ENCODE measurements at places on chromosomes 5 and 9.
A peak's percentile ranks its signal among the peaks of the same experiment; 100 is the strongest.

DNA sequence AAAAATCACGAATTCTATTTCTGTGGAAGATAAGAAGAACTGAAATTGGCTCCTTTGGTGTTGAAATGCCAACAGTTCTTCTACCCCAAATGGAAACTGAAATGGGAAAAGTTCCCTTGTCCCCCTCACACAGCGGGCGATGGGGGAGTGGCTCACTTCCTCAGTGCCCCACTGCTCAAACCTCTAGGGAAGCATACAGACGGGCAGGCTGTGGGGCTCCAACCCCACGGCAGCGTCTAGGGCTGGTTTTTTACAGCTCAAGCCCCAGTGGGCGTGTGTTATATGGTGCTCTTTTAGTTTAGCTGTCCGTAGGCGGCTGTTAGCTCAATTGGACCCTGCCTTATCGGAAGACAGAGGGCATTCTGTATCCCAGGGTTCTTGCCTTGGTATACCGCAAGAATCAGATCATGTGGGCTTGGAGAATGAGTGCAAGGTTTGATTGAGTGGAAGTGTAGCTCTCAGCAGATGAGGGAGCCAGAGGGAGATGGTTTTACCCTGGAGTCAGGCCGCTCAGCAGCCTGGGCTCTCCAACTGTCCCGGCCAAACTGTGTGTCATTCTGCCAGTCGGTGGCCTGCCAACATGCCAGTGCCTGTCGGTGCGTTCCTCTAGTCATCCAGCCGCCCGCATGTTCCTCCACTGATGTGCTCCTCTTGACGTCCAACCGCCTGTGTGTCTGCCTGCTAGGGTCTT, 166.3 kb upstream of the ZNF608 start:
- DNase-seq = peak; percentile 26

DNA sequence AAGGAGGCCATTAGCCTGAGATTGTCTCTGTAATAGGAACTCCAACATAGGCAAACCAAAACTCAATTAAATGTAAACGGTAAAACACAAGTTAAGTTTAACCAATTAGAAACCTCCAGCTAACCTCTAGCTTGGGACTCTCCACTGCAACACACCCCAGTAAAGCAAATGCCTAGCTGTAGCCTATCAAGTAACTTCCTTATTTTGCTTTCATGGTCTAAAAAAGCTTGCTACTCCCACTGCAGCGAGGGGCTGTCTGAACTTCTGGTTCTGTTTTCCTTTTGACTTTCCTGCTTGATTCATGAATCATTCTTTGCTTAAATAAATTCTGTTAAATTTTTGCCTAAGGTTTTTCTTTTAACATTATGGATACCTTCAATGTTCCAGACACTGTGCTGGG, 24.4 kb upstream of the C5orf46 start:
- no peak for DNase-seq

- no peak for DNase-seq
These were observed 1271.3 kb downstream of the EFNA5 start for GRCh38 chr5:106399391-106399790.

GRCh38 chr5:159673538-159673937, 242.7 kb upstream of the ADRA1B start:
- DNase-seq = no peak

- no peak for DNase-seq
These were observed 414.0 kb downstream of the TLE4 start for GRCh38 chr9:79985772-79986171.

- DNase-seq = no peak
These were observed 64.7 kb downstream of the FGF1 start for GRCh38 chr5:142621227-142621626.

GRCh38 chr9:127965953-127966352, 14.8 kb downstream of the EEIG1 start:
- DNase-seq = no peak

- DNase-seq = no peak
These were observed 52.1 kb upstream of the NFIB start for GRCh38 chr9:14366076-14366475.

DNA sequence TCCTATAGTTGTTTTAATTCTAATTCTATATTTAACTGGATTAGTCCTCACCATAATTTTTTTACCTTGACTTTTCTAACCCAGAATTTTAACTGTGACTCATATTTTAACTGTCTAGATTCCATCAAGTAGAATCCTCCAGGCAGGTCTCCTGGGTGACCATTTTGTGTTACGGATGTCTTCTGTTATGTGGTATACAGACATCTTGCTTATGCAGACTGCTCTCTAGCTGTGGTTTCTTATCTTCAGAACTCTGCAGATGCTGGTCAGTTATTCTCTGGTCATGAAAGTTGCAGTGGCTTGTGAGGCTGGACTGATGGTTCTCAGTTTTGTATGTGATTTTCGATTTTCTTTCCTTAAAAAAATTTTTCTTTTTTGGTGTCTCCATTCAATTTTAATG, 139.4 kb downstream of the ATG10 start:
- DNase-seq = no peak

DNA sequence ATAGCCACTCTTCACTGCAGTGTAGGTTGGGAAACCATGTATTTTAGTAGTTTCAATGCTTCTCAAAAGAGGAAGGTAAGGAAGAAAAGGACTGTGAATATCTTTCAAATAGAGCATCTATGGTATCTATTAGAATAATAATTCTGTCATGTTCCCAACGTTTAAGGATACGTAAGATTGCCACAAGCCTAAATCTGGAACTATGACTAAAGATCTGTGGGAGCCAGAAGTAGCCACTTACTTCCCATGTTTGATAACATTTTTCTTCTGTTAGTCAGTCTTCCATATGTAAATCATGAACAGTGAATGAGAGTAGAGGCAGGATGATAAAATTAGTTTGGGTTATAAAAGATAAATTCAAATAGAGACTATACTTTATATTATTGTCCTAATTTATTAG, 16.3 kb upstream of the MROH2B start:
- DNase-seq = no peak

- DNase-seq = no peak
These were observed 132.6 kb upstream of the PDE4D start for GRCh38 chr5:60026161-60026560.

- DNase-seq = no peak
These were observed 1.3 kb downstream of the MAT2B start for GRCh38 chr5:163506726-163507125.

DNA sequence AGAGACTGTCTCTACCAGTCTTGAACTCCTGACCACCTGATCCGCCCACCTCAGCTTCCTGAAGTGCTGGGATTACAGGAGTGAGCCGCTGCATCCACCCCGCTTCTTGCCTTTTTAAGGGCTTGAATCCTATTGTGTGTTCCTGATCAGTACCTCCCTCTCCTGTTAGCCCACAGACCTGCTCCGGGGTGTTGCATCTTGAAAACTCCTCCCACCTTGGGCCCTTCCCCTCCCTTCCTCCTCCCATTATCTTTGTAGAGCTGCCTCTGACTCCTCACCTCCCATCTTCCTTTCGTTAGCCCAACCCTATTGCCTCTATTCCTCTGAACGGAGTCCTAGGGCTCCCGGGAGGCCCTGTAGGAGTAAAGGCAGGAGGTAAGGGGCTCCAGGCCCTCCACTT, 48.5 kb upstream of the NEK6 start:
- no peak for DNase-seq

DNA sequence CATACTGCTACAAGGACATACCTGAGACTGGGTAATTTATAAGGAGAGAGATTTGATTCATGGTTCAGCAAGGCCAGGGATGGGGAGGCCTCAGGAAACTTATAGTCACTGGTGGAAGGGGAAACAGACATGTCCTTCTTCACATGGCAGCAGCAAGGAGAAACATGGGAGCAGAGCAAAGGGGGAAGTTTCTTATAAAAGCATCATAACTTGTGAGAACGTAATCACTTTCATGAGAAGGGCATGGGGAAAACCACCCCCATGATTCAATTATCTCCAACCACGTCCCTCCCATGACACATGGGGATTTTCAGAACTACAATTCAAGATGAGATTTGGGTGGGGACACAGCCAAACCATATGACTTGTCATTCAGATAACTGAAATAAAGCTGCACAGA, 100.9 kb downstream of the ST8SIA4 start:
- no peak for DNase-seq

- no peak for DNase-seq
These were observed 88.9 kb downstream of the EBF1 start for GRCh38 chr5:159010661-159011442.

- DNase-seq = no peak
These were observed 16.3 kb upstream of the SPINK4 start for GRCh38 chr9:33223696-33224095.

- no peak for DNase-seq
These were observed 292.8 kb downstream of the SLF1 start for GRCh38 chr5:94911276-94911675.

- DNase-seq = no peak
These were observed 167.6 kb upstream of the SMIM23 start for GRCh38 chr5:171617817-171618591.

DNA sequence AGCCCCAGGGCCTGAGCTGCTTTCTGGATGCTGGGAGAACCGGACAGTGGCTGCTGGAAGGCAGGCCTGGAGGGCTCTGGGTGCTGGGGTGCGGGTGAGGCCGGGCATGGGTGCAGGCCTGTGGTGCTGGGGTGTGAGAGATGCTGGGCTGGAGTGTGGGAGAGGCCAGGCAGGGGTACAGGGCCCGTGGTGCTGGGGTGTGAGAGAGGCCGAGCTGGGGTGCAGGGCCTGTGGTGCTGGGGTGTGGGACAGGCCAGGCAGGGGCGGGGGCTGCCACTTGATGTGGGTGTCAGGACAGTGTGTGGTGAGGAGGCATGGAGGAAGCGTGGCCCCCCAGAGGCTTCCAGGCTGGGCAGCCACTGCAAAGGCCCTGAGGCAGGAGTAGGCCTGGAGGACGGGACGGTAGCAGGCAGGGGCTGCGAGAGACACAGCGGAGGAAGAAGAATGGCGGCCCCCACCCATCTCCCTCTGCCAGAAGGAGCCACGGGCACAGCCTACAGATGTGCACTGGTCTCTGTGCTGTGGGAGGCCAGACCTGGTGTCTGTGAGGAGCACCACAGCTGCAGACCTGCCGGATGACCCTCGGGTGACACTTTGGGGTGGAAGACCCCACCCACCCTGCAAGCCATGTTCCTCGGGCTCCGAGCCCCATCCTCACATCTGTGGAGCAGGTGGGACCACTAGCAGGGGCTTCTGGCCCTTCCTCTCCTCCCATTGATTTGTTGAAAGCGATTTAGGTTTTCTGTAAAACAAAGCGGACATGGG, 9.3 kb downstream of the NKD2 start:
- no peak for DNase-seq

- DNase-seq = no peak
These were observed 71.8 kb upstream of the LHFPL2 start for GRCh38 chr5:78720227-78720985.

- no peak for DNase-seq
These were observed 6.6 kb downstream of the DTWD2 start for GRCh38 chr5:118981783-118982182.

DNA sequence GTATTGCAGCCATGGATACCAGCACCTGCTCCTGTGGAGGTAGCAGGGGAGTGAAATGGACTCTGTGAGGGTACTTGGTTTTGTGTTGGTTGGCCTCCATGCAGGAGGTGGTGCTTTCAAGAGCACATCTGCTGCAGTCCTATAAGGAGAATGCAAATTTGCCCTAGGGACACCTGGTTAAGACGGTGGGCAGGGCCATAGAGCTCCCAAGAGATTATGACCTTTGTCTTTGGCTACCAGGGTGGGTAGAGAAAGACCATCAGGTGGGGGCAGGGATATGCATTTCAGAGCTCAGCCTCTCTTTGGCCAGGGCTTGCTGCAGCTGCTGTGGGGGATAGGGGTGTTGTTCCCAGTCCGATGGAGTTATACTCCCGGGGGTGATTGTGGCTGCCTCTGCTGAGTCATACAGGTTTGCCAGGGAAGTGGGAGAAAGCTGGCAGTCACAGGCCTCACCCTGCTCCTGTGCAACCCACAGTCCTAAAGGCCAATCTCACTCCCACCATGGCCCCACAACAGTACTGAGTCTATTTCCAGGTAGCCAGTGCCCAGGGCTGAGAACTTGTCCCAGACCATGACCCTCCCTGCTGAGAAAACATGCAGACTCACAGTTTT, 14.0 kb upstream of the PDLIM4 start:
- DNase-seq = no peak

DNA sequence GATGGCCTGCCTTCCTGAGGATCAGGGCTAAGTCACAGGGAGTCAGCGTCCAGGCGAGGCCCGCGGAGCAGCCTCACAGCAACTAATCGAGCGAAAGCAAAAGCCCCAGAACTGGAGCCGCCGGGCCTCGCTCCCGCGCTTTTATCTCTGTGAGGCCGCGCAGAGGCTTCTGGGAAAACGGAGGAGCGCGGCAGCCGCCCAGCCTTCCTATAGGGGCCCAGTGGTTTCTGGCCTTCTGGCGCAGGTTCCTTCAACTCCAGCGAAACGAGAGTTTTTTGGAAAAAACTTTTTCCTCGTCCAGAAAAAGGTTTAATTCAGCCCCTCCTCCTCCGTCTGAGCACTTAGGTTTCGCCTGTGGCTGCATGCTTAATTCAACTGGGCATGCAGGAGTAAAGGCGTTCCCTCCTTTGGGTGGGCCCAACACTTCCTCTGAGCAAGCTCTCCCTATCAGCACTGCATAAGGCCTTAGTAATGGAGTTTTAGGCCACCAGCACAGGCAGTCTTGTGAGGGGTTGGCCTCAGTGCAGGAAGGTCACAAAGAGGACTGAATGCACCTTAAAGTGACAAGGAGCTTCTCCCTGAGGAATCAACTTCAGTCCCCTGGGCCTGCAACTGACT, at the start of gene MEIKIN:
Gene MEIKIN (minus strand): TSS at position 113 of the 618 bp plus-strand sequence. CDS start 158 bp downstream, outside the sequence.
- no peak for DNase-seq

DNA sequence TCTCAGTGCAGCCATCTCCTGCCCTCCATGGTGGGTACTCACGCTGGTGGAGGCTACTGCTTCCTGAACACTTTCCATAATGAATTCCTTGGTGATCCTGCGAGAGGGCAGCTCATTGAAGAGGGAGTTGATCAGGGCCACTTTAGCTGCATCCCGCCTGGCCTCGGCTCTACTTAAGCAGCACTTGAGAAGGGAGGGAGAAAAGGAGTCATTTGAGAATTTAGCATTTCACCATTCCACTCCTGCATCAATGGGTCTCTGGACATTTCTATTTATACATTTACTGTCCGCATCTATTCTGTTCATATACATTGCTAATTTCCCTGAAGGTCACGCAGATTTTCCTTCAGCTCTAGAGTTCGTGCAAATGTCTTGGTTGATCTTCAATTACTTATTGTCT, 35.1 kb downstream of the LIX1 start:
- DNase-seq = no peak

GRCh38 chr5:110884005-110884404, 145.2 kb downstream of the SLC25A46 start:
- no peak for DNase-seq

DNA sequence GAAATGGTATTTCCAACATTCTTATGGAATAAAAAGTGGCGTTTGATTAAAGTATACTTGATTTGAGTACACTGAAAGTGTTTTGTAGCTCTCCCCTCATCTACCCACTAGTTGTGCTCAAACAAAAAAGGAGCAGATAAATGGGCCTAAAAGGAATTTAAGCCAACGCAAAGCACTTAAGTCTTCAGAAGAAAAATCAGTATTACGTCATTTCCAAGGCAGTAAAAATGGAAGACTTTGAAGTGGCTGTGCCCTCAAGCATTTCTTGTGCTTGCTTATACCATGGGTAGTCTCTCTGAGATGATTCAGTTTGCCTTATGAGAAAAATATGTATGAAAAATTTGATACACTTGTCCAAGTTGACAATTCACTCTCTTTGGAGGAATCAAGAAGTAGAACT, 279.9 kb upstream of the CD180 start:
- DNase-seq = no peak

GRCh38 chr9:90552317-90552716, 90.3 kb downstream of the DIRAS2 start:
- no peak for DNase-seq

Measured in anterior cingulate cortex (tissue), 58 donors.